ENCODE measurements at places on chromosomes 5 and 9.

GRCh38 chr5:135396459-135397055 is 2.5 kb downstream of the MACROH2A1 start:
- no peak for DNase-seq

DNA sequence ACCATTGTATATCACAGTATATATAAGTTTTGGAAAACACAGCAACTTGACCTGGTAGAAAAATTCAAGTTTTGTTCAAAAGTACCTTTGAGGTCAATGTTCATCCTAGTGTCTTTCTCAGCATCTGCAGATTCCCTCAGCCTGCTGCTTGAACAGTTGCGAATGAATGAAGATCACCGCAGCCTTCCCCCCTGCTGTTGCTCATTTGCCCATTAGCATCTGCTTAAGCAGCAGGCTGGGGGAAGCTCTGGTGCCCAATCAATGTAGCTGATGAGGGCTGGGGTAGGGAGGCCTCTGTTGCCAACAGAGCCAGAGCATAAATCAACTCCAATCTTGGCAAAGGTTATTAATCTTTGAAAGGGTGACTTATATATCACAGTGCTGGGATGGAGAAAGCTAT is 586.5 kb upstream of the PTPRD start:
- no peak for DNase-seq

GRCh38 chr9:134982311-134982710 is 64.6 kb upstream of the FCN1 start:
- no peak for DNase-seq

GRCh38 chr5:4901924-4902323 is 238.2 kb upstream of the ADAMTS16 start:
- DNase-seq: no peak

DNA sequence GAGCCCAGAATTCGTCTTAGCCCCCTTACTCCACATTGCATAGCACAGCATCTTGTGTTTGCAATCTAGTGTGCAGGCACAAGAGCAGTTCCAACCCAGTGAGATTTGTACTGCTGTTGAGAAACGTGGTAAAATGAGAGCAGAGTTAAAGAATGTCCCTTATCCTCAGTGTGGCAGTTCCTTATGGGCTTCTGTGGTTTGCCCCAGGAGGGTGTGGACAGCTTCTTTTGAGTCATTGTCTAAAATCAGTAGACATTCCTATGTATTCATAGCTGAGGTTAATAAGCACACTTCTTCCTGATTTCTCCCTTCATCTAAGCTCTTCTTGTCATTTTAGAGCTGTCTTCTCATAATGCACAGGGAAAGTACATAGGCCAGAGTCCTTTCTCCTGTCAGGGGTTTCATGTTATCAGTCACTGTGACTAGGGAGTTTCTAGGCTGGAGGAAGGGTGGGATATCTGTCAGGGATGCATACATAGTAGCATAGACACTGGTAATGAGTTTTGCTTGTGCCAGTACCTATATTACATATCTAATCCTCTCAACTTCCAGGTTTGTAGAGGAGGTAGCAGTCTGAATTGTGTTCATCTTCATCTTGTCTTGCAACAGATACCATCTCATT is 2.0 kb upstream of the CAVIN4 start:
- no peak for DNase-seq

DNA sequence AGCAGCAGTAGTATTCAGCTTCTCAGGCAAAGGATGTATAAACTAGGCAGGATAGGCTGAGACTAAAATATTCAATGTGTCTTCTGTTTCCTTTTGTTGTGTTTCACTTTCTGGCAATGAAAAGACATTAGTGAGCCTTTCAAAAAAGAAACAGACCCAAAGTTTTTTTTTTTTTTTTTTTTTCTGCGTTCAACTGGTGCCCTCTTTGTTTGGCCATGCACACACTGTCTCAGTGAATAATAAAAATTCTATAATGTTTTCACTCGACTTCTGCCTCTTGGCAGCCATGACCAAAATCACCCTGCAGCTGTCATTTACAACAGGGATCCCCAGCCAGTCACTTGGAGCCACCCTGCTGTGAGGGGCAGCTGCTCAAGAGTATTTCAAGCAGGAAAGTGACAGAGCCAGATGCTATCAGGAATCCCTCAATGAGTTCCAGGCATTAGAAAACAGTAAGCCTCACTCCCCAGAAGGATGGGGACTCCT is 44.0 kb upstream of the MAN2A1 start:
- DNase-seq: no peak

DNA sequence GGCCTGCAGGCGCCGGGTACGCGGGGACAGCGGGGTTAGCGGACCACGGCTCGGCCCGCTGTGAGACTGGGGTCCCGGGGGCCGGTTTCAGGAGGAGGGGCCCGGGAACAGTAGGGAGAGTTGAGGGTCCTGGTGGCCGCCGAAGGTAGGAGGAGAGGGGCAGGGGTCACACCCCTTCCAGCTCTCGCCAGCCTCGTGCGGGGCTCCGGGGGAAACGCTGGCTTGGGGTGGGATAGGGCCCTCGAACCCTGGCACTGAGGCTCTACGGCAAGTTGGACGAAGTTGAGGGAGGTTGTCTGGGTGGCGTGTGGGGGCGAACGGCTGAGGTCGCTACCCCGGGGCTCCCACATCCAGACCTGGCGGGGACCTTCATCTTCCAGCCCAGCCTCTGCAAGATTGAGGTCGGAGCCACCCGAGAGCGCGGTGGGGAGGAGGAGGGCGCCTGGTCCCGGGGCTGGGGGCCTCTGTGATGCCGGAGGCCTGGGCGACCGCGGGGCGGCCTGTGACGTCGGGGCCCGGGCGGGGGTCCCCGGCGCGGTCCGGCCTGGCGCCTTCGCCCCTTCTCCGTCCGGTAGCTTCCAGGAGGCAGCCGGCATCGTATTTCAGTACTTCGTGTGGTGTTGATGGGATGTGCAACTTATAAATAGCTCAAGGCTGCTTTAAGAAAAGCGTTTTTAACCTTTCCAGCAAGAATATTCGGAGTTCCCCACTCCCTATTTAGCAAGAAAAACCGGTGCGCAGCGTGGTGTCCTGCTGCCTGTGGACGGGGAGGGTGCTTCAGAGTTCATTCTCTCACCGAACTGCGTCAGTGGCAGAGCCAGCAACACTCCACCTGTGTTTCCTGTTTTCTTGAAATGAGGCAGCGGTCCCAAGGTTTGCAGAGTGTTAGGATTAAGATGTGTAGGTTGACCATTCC is 902 bp downstream of the HABP4 start:
- no peak for DNase-seq

DNA sequence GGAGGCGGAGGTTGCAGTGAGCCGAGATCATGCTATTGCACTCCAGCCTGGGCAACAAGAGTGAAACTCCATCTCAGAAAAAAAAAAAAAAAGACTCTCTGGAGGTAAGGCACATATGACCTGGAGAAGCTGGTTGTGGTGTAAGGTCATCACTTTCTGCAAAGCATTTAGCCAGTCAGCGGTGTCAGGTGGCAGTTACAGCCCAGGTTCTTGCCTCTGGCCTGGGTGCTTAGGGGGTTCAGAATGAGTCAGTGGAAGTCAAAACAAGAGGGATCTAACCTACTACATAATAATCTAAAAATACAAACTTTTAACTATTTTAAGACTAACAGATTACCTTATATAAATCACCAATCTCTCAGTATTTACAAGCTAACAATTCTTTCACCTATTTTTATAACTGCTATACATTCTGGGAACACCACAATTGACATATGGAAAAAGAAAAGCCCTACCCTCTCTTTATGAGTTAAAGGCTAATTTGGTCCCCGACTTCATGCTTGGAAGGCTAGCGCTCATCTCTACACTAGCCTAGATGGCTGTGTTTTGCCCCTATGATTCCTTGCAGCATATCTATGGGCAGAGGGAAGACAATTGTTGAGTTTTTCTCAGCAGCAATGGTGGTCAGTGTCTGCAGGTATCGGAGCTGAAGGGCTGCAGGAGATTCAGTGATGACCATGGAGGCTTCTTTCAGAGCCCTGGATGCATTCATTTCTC is 29.2 kb downstream of the STOM start:
- no peak for DNase-seq

DNA sequence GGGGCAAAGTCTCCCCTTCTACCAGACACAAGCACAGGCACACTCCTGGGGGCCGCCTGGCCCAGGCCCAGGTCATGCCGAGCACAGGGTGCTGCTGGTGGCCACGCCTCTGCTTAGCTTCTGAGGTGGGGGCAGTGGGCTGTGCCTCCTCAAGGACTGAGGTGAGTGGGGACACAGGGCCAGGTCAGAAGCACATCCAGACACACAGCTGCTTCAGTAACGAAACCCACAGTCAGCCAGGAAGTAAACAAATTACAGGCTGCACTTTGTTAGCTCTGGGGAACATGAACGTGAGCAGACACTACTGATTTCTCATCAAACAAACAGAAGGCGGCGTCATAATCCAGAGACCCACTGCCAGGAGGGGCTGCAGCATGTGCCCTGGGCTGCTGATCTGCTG is 192.4 kb downstream of the HSPA4 start:
- no peak for DNase-seq

- DNase-seq: no peak
Measured at GRCh38 chr9:91073049-91073810, 271.6 kb downstream of the SYK start.

- DNase-seq: no peak
Measured at GRCh38 chr5:163502521-163502920, 2.9 kb upstream of the MAT2B start.

- DNase-seq: no peak
Measured at GRCh38 chr9:129140397-129141065, 29.3 kb downstream of the PTPA start.

DNA sequence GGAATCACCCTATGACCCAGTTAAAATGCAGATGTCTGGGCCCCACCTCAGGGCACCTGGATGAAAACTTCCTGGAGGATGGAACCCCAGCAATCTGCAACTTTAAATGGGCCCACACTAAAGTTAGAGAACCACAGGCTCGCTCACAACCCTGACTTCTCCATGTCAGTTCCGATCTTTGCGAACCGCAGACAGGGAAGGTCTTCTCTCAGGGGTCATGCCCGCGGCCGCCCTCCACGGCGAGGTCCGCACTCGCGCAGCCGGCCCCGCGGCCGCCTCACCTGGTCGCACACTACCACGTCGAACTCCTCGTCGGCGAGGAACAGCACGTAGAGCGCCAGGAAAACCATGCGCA is 499 bp downstream of the ALG2 start:
- DNase-seq: no peak

DNA sequence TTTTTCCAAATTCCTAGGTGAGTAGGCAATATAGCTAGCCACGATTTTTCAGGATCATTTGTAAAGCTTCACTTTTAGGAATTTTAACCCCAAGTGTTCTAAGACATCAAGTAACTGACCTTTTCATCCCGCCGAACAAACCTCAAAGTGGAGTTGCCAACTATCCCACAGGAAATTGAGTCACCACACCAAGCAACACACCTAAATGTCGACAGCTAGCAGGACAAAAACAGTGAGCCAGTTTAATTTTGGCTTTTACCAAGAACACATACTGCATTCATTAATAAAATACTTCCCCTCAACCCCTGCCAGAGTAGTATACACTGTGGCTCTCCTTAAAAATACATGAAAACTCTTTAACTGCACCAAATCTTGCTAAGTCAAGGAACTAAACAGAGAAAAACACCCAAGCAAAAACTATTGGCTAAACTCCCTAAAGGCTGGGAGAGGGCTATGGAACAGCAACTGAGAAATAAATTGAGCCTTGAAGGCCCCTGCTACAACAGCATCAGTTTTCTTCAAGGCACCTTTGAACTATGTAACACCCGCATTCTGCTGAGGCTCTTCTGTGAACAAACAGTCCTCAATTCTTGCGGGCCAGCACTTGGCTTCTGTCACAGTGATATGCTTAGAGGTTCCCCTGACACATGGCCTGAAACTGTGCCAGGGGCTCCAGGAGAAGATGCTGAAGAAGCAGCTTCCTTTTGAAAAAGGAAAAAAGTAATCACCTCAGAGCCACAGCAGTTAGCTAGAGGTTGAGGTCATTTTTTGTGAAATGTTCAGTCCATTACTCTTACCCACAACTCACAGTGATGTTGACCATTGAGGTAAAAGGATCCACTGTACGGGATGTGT is 459.6 kb downstream of the RAB3C start:
- no peak for DNase-seq

- no peak for DNase-seq
Measured at GRCh38 chr5:67166460-67167285, 29.9 kb downstream of the CD180 start.

DNA sequence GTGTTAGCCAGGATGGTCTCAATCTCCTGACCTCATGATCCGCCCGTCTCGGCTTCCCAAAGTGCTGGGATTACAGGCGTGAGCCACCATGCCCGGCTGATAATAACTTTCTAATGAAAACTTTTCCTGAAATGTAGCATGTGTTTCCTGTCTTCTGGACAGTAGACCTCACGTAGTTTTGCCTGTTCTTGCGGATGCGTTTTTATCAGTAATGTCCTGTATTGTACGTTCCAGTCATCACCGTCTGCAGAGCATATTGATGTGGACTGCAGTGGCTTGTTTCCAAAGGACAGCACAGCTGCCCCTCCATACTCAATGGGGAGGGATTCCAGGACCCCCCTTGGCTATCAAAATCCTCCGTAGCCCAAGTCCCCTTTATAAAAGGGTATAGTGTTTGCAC is 12.8 kb downstream of the EXOC3 start:
- no peak for DNase-seq

DNA sequence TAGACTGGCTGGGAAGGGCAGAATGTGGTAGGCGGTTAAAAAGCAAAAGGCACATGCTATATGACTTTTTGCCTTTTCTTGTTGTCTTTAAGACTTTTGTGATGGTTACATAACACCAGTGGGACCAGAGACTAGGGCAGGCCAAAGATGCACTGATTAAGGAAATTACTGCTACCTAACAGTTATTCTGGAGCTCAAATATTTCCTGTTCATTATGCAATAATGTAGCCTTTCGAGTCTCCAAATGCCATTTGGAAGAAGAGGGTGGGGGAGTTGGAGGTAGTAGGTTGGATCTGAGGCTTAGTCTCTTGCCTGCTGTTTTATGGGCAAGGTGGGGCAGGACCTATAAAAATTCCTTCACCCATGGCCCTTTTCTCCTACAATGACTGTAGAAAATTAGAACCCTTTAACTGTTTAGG is 51.7 kb downstream of the SH3GL2 start:
- DNase-seq: no peak

- DNase-seq: no peak
Measured at GRCh38 chr5:149432911-149433401, 53.9 kb upstream of the IL17B start.

DNA sequence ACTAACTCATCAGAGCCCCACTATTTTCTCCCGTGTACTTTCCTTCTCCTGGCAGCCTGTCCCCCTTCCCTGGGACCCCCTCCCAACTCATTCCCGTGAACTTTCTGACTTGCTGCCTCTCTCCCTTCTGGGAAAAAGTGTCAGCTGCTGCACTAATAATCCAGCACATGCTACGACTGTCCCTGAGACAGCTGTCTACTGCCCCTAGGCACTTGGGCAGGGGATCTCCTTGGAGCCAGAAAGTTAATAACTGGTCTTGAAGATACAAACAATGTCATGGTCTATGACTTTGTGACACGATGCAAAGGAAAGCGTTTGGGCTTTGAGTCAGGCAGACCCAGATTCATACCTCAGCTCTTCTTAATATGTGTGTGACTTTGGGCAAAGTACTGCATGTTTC is 10.1 kb upstream of the RNF183 start:
- no peak for DNase-seq

DNA sequence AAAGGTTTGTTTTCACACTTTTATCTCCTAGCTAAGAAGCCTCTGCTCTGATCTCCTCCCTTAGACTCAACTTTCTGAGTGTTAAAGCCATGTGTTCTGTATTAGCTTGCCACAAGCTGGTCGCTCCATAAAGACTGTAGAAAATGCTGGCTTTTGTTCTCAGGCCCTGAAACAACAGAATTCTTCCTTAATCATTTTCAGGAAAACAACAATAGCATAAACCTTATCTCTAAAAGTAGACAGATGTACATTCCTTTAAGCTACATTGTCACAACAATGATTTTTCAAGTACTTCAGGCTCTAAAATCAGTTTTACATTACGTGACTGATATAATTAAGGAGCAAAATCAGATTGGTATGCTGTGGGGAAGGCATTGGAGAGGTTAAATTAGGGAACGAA is 41.9 kb downstream of the VCAN start:
- no peak for DNase-seq

Measured in AG09319 (cell line).